BJ (cell line): ENCODE measurements at places on chromosomes 13 and 19.

- no peak for DNase-seq
These were observed 6.9 kb downstream of the WDR87 start for GRCh38 chr19:37899453-37899852.

DNA sequence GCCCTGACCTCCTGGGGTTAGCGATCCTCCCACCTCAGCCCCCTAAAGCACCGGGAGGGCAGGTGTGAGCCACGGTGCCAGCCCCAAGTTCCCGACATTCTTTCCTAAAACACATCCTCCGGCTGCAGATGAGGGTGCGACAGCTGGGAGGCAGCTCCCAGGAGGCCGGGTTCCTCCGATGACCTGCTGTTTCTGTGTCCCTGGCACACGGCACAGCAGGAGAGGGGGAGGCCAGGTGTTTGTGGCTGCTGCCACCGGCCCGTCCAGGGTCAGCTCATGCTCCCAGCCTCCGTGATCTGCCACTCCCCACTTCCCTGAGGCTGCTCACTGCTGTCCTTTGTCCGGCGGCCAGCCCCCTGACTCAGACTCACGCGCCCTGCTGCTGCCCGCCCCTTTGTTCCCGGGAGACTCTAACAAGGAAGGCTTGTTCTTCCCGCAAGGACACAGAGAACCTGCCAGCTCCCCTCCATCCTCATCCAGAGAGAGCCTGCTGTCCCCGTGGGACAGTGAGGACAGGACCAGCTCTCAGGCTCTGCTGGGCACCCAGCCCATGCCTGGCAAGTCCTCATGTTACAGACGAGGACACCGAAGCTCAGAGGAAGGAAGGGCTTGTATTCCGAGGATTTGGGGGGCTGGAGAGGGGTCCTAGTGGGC lies 10.6 kb upstream of the MADCAM1 start:
- DNase-seq: no peak

- no peak for DNase-seq
These were observed 61.8 kb downstream of the PEX11G start for GRCh38 chr19:7426986-7427385.

- DNase-seq: no peak
These were observed 60.5 kb downstream of the PCCA start for GRCh38 chr13:100149389-100149788.

- DNase-seq: no peak
These were observed 2.9 kb upstream of the UFM1 start for GRCh38 chr13:38346764-38347163.

GRCh38 chr13:98206946-98207345 lies 29.9 kb upstream of the RNF113B start:
- DNase-seq: peak; percentile 99

DNA sequence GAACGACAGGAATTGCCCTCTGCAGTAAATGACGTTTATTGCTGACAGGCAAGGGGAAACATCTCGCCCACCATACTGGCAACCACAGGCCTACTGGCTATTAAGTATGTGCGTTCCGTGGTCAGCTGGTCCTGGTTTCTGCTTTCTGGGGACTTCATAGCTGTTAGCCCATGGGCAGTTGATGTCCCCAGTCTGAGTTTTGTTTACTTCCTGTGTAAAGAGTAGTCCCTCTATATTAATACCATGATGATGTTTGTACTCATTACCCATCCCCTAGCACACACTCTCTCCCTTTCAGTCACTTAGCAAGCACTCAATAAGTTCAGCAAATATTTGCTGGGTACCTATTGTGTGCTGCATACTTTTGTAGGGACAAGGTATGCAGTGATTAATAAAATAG lies 6.5 kb upstream of the MIA start:
- DNase-seq: no peak

- no peak for DNase-seq
These were observed at the start of gene DPF1 for GRCh38 chr19:38224014-38224862. DPF1 (minus strand) TSS chr19:38224222; CDS start chr19:38224142, 80 bp downstream.

DNA sequence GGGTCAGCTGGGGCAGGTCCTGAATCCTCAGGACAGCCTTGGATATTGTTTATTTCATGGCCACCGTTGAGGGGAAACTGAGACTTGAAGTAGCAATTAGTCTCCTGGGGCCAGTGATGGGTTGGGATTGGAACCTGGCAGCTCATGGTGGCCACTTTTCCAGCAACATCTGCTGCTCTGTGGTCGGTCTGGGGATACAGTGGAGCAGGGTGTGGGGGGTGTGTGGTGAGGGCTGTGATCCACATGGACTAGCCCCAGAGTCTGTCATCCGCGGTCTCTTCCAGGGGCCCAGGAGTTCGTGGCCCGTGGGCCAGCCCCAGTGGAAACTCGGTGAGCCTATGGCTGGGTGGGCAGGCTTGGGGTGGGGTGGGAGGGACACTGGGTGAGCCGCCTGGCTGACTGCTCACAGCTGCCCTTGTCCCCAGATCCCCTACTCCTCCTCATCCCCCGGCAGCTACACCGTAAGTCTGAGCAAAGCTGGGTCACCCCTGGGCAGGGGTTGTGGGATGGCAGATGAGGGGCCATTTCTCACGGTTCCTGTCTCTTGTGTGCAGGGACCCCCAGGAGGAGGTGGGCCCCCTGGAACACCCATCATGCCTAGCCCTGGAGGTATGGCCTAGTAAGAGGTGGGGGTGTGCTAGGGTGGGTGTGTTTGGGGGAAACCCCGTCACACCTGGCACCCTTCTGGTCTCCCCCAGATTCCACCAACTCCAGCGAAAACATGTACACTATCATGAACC lies 5.5 kb downstream of the ISYNA1 start:
- DNase-seq: no peak

DNA sequence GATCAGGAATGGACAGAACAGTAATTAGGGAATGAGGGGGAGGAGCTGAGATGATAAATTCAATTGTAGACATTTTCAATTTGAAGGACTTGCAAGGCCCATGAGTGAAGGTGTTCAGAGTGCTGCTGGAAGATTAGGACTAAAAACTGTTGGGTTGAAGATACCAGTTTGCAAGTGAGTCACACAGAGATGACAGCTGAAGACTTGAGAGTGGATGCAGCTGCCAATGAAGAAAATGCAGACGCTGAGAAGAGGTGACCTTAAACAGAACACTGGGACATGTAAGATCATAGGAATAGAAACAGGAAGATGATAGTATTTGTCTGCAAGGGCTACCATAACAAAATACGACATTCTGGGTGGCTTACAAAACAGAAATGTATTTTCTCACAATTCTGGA lies 1716.5 kb upstream of the SLC10A2 start:
- no peak for DNase-seq

DNA sequence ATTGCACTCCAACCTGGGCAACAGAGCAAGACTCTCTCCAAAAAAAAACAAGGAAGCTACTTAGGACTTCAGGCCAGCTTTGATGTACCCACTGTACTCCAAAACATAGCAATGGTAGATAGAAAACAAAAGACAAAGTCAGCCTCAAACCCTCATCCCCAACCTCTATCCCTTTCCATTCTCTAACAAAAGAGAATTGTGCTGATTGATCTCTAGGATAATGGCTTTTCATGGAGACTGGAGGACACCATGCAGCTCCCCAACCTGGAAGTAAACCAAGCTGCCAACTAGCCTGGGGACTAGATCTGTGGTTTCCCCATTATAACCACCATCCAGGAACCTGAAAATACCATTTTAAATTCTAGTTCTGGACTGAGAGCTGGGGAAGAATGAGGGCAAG lies 4.3 kb upstream of the ZDHHC20 start:
- no peak for DNase-seq

DNA sequence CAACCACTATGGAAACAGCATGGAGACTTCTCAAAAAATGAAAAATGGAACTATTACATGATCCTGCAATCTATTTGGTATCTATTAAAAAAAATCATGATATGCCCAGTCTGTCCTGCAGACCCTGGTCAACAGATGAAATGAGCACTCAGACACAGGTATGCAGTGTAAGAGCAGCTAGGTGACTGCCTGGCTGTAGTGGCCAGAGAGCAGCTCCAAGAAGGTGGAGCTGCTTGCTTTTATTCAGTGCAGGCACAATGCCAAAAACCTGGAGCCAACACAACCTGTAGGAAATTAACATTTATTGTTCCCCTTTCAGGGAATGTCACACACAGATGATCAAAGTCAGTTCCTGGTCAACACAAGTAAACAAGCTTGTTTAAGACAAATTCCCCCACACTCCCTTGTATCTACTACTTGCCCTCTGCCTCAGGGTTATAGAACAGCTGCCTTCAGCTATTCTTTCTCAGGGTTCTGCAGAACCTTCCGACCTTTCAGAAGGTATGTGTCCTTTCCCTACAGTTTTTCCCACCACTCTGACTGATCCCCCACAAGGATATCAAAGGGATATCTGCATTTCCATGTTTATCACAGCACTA lies 933.7 kb upstream of the SLITRK5 start:
- DNase-seq: no peak

DNA sequence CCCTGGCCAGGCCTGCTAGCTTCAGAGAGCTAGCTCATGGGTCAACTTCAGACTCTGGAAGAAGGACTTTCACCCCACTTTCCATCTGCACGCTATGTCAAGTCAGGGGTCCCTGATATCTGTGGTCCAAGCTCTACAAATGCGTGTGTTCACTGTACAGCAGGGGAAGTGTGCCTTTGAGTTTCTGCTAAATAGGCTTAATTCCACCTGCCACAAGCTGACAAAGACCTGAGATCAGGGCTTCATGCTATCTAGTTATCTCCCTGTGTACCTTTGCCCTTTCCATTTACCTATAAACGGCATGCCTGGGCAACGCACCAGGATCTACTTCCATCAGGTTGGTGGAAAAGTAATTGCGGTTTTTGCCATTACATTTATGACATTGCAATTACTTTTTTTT lies 10.7 kb upstream of the SULT2A1 start:
- no peak for DNase-seq

GRCh38 chr13:42885325-42885724 lies 103.9 kb downstream of the FAM216B start:
- no peak for DNase-seq

DNA sequence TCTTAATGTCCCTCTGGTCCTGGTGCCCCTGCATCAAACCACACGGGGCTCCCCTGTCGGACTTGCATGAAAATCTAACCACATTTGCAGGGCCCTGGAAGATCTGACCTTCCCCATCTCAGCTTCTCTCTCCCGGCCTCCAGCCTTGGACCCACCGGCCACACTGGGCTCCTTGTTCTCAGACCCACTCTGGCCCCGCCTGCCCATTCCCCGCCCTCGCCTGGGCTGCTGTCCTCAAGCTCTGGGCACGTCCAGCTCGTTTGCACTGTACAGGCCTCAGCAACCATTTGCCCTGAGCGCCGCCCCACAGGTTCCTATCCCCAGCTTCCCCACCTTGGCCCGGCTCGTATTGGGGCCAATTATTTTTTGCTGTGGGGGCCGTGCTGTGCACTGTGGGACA lies 10.5 kb downstream of the MYO9B start:
- no peak for DNase-seq

- DNase-seq: no peak
These were observed 79.7 kb downstream of the ESD start for GRCh38 chr13:46717275-46717674.

DNA sequence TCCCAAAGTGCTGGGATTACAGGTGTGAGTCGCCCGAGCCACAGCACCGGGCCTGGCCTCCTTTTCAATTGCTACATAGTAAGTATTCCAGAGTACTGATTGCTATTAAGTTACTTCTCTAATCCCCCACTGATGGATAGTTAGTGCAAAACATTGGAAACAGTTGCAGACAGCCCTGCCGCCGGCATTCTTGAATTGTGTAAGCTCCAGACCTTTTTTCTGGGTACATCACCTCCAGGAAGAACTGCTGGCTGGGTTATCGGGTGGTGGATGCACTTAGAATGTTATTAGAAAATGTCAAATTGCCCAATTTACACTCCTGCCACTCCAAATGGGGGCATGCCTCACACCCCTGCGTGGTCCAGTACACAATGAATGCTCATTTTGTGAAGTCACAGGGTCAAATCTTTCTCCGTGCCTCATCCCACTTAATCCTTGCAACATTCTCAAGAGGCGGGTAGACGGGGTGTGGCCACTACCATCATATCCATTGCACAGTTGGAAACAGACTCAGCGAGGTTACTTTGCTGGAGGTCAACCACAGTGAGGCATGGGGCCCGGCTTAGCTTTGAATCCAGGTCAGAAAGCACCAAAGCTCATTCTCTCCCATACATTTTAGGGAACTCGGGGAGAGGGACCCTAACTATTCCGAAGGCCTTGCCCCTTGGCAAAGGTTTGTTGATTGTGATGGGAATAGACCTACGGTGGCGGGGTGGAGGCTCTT lies 1.0 kb upstream of the KDM4B start:
- DNase-seq: no peak

DNA sequence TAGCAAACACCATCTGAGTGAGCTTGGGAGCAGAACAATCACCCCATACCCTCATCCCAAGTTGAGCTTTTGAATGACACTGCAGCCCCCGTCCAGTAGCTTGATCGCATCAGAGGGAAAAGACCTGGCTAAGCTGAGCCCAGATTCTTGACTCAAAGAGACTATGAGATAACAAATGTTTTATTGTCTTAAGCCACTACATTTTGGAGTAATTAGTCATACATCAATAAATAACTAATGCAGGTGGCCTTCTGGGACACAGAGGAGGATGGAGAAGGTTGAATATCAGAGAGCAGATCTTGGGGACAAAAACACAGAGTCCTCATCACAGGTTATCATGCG lies 24.6 kb upstream of the IGSF23 start:
- no peak for DNase-seq

- no peak for DNase-seq
These were observed 51.4 kb downstream of the UBL3 start for GRCh38 chr13:29799041-29799440.

DNA sequence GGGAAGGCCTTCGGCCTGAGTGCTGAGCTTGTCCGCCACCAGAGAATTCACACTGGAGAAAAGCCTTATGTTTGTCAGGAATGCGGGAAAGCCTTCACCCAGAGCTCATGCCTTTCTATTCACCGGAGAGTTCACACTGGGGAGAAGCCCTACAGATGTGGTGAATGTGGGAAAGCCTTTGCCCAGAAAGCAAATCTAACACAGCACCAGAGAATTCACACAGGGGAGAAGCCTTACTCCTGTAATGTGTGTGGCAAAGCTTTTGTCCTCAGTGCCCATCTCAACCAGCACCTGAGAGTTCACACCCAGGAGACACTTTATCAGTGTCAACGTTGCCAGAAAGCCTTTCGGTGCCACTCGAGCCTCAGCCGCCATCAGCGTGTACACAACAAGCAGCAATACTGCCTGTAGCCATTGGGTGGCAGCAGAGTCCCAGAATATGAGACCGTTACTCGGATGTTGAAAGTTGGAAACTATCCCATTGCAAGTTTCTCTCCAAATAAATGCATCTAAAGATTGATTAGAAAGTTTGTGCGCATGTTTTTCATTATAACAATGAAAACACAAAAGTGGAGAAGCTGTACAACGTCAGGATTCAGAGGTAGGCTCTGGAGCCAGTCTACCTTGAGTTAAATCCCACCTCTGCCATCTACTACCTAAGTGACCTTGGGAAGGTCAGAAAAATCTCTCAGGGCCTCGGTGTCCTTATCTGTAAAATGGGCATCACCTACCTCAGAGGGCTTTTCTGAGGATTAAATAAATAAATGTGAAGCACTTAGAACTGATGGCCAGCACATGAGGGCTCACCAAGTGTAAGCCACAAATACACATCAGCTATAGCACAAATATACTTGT lies 21.1 kb downstream of the ZNF473 start:
- DNase-seq: no peak
